ENCODE measurements at places on chromosomes 12 and 14. TPM values are rescaled to one million over a fixed set of nuclear protein-coding genes. Genes with fewer than 3 reads are reported as not detected.
A peak's percentile ranks its signal among the peaks of the same experiment; 100 is the strongest.

DNA sequence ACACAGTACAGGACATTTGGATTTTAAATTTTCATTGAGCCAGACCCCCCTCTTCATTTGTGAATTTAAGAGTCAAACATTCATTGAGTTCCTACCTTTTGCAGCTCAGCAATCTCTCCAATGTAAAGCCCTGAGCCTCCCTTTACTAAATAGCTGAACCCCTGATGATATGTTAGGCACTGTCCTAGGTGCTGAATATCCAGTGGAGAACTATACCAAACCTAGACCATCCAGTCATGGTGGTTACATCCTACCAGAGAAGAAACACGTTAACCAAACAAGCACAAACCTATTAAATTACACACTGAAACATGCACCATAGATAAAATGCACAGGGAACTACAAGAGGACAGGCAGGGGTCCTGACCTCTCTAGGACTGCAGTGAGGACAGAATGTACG is 1585.3 kb upstream of the TMEM132C start:
- no peak for ATAC-seq

DNA sequence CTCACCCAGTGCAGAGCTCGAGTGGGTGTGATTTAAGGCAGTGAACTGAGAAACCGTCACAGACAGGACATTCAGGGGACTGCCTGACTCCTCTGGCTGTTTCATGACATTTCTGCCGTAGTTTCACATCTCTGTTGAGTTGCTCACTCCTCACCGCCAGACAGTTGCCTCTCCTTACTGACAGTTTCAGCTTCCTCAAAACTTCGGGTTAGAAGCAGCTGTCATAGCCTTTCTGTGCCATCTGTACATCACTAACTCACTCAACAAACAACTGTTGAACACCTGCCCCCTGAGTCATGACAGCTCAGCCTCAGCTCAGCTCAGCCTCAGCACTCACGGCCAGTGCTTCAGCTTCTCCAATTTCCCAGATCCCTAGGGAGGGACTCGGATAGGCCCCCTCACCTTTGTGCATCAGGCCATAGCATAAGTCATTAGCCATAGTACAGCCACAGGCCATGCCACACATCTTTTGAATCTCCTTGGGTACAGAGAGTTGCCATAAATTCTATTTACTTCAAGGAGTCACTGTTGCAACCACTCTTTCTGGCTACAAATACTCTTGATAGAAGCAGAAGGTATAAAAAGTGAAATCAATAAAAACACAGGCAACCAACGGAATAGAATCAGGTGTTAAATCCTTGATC is 6.2 kb upstream of the SLC15A4 start:
- ATAC-seq, result peak; percentile 91

- no peak for ATAC-seq
Measured at GRCh38 chr14:23252420-23253333, 14.9 kb downstream of the RNF212B start.

DNA sequence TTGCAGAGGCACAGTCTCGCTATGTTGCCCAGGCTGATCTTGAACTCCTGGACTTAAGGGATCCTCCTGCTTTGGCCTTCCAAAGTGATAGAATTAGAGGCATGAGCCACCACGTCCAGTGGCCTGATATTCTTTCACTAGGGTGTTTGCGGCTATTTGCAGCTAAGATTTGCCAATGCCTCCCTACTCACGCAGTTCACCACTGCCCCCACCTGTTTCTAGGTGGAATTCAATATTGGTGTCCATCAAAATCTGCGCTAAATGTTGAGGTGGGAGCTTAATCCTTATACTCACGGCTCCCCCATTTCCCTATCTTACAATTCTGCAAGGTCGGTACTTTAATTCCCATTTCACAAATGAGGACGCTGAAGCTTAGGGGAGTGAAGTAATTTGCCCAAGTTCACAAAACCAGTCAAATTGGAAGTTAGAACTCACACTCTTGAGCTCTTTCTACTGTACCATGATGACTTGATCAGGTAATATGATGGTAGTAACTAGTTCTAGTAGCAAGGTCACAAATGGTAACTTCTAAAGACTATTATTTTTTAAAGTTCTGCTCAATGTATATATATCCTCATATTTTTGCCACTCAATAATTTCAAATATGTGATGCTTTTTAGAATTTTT is 22.1 kb upstream of the LRRC9 start:
- no peak for ATAC-seq

- ATAC-seq, result no peak
Measured at GRCh38 chr12:94122591-94122990, 25.8 kb upstream of the PLXNC1 start.

DNA sequence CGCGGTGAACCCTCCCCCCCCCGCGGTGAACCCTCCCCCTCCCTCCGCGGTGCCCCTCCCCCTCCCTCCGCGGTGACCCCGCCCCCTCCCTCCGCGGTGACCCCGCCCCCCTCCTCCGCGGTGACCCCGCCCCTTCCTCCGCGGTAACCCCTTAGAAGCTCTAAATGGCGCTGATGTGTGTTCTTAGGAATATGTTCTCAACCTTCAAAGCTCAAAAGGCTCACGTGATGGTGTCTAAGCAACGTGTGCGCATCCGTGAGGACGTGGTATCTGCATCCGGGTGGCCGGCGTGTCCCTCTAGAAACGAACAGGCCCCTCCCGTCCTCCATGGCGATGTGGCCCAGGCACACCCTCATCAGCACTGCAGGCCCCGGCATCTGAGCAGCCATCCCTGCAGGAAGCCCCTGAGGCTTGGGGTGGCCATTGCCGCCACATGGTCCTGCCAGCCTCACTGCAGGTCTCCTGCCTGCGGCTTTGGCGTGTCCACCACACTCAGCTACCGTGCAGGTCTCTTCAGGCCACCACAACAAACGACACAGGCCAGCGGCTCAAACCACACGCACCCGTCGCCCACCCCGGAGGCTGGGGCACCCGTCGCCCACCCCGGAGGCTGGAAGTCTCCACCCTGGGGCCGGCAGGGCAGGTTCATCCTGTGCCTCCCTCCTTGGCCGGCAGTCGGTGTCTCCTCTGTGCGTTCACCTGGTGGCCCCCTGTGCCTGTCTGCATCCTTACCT is 14.5 kb upstream of the FBRSL1 start:
- peak; percentile 40 for ATAC-seq

GRCh38 chr12:51171884-51172514 is 936 bp downstream of the TFCP2 start:
- ATAC-seq, result peak; percentile 0

The RPGRIP1 gene
- not detected for total RNA-seq

Measured in activated T-helper 17 cell treated with anti-CD3 and anti-CD28 coated beads, Interleukin-2, amount 50 U/mL, for 72 hours (primary cell).